AG04450 (cell line): ENCODE measurements at places on chromosomes 2 and 18. TPM values are rescaled to one million over a fixed set of nuclear protein-coding genes. Genes with fewer than 3 reads are reported as not detected.

DNA sequence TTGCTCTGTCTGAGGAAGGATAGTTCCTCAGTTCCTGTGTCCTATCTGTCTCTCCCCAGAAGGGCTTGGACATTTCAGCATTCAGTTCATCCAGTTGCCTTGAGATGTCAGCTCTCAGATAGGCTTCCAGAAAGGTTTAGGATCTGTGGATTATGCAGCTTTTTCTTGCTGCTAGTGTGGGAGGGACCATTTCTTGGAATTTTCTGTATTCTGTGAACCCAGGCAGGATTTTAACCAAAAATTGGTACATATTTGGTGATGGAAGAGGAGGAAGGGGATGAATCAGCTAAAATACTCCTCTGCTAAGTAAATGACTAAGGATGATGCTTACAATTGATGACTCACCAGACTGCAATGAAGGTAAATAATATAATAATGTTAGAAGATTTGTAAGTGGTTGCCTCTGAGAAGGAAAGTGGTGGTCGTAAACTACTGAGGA is 58.6 kb upstream of the DOCK10 start:
- DNase-seq, result peak; percentile 81

DNA sequence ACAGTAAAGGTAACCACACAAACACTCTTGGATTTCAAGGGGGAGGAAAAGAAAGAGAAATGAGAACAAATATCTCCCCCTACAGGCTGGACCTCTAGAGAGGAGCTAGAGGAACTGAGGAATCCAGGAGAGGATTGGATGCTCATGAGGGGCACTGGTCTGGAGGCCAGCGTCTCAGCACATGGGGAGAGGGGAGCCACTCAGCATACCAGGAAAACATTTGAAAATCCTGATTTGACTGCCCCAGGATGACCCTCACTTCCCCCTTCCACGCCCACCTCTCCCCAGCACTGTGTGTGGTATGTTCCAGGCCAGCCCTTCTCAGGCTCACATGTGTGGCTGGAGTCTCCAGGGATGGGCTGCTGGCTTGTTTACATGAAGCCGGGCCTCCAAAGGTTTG is 396.8 kb upstream of the ID2 start:
- no peak for DNase-seq

The ARHGEF33 gene
- polyA plus RNA-seq, result 0.32 and 0.36 TPM in 2 replicates

The ICOS gene
- polyA plus RNA-seq, result not detected in 2 replicates

- DNase-seq, result no peak
Measured at GRCh38 chr18:63258749-63259566, 60.6 kb downstream of the BCL2 start.

DNA sequence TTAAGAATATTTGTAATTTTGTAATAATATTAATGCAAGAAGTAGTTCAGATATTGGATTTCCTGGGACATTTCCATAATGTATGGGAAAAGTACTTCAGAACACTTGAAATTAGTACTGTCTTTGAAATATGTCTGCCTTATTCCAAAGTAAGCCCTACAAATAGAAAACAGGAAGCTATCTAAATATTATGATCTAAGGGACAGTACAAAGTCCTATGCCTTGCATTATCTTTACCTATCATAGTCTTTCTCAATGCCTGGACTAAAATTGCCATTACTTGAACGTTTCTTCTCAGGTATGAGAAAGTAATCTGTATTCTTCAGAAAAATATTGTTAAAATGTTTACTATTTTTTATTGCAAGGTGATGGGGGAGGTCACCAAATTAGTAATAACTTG is 113.0 kb downstream of the PPP1R1C start:
- DNase-seq, result no peak

- DNase-seq, result no peak
Measured at GRCh38 chr2:47554311-47554905, 151.5 kb downstream of the MSH2 start.

DNA sequence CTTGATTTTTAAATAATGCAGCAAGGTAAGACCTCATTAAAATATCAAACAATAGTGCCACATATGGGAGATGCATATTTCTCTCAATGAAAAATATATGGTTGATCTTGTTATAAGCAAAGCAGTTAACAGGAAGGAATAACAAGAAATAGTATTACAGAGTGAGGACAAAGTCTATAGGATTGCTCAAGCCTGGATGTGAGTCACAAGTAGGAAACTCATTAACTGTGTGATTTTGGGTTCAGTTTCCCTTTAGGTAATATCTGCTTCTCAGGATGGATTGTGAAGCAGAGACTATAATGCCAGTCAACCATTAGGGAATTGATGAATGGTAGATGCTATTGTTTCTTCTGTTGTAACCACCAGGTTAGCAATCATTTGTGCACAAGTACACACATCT is 42.9 kb upstream of the SPHKAP start:
- DNase-seq, result no peak
